Right lung (tissue), 10 donors: ENCODE measurements at places on chromosomes 1 and 21. TPM values are rescaled to one million over a fixed set of nuclear protein-coding genes. Genes with fewer than 3 reads are reported as not detected.

DNA sequence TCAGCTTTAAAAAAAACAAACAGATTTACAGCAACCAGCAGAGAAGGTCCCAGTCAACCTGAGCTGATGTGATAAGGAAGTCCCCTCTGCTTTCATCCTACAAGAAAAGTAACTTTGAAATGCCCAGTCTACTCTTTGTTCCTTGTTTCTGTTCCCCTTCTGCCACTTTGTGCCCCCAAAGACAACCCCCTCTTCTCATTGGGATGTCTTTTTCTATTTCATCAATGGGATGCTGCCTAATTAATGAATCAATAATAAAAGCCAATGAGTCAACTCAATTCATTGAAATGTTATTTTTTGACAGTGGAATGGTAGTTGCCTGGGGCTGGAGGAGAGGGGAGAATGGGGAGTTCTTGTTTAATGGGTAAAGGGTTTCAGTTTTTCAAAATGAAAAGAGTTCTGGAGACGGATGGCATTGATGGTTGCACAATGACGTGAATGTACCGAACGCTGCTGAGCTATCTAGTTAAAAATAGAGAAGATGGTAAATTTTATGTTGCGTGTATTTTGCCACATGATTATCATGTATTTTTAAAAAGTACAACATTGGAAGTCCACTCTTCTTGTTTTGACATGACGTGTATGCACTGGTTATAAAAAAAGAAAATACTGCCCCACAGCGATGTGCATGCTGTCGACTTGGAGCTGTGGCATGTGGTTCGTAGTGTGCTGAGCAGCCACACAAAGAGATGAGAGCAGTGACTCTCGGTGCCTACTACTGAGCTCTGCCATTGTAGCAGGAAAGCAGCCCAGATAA is 22.4 kb upstream of the PADI2 start:
- no peak for DNase-seq

GRCh38 chr1:248402748-248403147 is at the start of gene OR2T1:
Gene OR2T1 (plus strand): TSS chr1:248403048. CDS start chr1:248406148, 3,100 bp downstream.
- no peak for DNase-seq

GRCh38 chr1:74637296-74637695 is 36.3 kb downstream of the ERICH3 start:
- no peak for DNase-seq

- DNase-seq, result no peak
Observed at GRCh38 chr1:31306278-31306677, 9.4 kb downstream of the ZCCHC17 start.

DNA sequence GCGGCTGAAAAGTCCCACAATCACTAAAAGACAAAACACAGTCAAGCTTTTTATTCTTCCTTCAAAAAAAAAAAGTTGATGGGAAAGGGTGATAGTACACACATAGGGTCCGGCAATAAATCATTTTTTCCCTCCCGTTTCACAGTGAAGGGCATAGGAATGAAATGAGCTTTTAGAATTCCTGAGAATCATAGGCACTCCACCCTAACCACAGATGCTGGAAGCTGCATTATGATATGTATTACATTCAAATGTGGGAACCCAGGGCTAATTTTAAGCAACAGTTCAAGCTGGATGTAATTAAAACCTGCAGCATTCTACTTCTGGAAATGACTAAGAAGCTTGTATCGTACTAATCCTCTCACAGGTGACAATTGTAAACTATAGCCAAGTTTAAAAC is 75.7 kb upstream of the KCNJ15 start:
- DNase-seq, result no peak

DNA sequence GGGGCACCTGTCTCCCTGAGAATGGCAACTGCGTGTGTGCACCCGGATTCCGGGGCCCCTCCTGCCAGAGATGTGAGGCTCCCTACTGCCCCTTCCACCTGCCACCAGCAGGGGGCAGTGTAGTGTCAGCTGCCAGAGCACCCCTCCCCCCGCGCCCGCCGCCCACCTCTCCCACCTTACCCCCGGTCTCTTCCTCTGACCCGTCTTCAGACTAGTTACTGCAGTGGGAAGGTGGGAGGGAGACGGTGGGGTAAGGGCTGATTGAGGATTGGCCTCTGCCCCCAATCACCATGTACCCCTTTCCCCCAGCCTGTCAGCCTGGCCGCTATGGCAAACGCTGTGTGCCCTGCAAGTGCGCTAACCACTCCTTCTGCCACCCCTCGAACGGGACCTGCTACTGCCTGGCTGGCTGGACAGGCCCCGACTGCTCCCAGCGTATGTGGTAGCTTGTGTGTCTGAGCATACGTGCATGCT is 10.1 kb upstream of the LRRC71 start:
- no peak for DNase-seq

GRCh38 chr1:242506724-242507123 is 17.8 kb downstream of the PLD5 start:
- DNase-seq, result no peak

DNA sequence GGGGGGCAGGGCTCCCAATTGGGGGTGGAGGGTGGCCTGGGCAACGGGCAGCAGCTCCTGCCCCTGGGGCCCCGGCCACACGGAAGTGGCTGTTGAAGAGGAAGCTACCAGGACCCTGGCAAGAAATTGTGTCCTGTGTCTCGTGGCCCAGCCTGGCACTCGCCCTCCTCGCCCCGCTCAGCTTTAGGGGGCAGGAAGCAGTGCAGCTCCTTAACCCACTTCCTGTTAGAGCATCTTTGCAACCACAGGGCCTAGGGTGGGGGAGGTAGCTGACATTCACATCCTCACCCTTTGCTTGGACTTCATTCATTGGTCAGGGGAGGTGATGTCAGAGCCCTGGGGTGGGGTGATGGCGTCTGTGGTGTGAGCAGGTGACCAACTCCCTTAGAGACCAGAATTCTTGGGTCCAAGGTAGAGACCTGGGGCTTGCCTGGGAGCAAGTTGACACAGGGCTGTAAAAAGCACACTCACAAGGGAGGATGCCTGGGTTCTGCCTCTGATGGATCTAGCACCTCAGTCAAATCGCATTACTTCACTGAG is at the start of gene ARHGAP30:
TSS of gene ARHGAP30 (minus strand) at position 161 of the 540 bp plus-strand sequence. CDS start 267 bp downstream, outside the sequence.
- no peak for DNase-seq

DNA sequence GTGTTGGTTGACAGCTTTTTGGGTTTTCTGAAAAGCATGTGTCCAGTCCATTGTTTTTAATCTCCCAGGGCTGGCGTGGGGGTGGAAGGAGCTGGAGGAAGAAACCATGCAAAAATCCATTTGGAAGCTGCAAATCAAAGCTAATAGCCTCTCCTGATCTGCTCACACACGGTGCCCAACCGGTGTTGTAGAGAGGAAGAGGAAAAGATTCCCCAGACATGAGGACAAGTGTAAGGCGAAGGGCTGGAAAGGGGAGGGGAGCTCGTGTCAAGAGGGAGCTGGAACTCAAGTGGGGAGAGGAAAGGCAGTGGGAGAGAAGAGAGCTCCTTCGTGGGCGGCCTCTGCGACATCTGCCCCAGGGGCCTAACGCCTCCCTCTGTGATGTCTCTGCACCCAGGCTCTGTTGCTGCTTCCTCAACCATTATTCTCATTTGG is 112.3 kb upstream of the IRF2BP2 start:
- no peak for DNase-seq

GRCh38 chr1:8796812-8797211 is 20.6 kb downstream of the RERE start:
- DNase-seq, result no peak

- DNase-seq, result no peak
Observed at GRCh38 chr1:231828182-231828920, 201.8 kb downstream of the DISC1 start.

DNA sequence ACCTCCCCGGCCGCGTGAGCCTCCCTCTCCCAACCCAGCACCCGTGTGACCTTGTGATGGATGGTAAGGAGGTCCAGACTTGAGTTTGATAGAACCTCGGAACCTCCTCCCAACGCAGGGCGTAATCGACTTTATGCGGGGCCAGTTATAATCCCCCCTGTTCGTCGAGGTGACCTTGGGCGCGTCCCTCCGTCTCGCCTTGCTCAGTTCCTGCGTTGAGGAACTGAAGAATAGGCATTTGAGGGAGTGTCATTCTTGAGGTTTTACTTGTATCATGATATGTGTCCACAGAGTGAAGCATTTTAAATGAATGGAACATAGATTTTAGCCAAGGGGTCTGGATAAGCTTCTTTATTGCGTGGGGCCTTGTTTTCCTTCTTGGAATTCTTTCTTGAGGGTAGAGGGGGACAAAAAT is 433 bp downstream of the TIMM17A start:
- DNase-seq, result no peak

GRCh38 chr1:42913426-42914091 is 45.1 kb downstream of the SLC2A1 start:
- DNase-seq, result no peak

DNA sequence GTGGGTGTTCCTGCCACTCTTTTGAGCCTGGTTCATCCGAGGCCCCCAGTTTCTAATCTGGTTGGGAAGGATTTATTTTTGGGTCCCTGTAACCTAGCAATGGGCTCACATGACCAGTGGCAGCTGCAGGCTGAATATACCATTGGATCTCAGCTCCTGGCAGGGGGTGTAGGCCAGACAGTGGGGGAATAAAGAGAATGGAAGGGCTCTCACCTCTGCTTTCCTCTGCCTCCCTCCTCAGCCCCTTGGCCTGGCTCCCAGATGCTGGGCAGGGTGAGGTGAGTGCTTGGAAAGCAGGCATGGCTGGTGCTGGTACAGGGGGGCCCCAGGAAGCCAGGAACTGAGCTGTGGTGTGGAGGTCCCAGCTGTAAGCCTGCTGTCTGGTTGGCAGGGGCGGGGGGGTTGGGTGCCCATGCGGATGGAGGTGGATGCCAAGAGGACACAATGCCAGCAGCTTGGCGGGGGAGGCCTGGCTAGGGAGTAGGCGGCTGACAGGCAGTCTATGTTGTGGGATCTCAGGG is 3.6 kb upstream of the GPR61 start:
- no peak for DNase-seq

DNA sequence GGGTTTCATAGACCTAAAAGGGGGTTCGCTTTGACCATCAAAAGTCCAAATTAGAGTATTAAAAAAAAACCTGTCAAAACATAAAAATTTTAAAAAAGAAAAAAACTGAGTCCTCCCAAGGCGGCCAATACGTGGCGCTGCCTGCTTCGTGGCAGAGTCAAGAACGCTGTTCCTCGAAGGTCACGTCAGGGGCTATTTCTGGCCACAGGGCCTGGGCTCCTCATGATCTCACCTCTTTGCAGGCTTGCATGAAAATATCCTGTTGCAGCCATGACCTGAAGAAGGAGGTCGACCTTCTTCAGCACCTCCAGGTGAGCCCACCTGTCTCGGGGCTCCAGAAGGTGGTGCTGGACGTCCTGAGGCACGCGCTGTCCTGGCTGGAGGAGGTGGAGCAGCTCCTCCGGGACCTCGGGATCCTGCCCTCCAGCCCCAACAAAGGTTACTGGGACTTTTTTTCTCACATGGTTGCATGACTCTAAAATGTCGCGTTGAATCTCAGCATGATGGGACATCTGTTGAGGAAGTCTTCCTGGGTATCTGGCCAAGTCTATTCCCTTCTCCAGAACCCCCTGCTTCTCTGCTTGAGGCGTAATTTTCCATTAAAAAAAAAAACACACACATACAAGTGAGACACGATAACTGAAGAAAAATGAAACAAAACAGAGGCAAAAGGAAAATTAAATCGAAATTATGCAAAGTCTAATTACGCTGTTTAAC is 80.4 kb upstream of the EFHD2 start:
- no peak for DNase-seq

- DNase-seq, result no peak
Observed at GRCh38 chr1:227945891-227946623, 1.7 kb downstream of the WNT9A start.

- DNase-seq, result no peak
Observed at GRCh38 chr1:182680901-182681567, 3.4 kb downstream of the RGS8 start.

DNA sequence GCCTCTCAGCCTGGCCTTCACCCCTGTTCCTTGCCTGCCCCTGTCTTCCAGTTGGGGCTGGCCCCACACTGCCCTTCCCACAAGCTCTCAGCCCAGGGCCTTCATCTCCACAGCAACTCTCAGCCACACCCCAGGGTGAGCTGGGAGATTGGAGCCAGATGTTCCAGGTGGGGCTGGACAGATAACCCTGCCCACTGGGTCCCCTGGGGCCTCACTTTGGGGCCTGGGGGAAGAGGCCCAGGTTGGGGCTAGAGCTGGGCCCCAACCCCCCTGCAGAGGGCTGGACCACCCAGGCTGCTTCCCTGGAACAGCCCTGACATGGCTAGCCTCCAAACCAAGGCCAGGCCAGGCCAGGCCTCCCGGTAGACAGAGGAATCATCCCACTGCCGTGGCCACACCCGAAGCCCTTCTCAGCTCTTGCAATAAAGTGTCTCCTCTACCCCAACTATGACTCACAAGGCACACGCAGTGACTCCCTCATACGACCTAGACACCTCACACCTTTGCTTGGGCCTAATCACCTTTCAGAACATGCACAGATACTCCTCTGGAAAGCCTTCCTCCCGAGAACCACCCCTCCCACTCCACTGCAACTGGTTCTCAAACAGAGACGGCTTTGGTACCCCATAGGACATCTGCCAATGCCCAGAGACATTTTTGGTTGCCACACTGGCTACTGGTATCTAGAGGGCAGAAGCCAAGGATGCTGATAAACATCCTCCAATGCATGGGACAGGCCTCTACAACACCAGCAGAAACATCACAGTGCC is 22.2 kb downstream of the SLC2A1 start:
- DNase-seq, result no peak

DNA sequence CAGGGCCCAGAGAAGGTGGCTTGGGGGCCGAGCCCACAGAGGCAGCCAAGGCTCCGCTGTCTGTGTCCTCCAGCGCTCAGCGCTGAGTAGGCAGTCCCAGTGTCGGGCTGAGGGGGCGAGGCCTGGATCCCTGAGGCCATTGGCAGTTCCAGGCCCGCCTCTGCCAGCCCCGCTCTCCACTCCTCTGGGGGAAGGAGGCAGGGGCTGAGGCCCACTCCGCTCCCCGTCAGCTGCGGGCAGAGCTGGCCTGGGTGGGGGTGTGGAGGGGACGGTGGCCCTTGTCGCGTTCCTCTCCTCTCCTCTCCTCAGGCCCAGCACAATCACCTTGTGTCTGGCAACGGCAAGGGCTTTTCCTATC is 132.8 kb downstream of the CASZ1 start:
- peak; percentile 78 for DNase-seq

- peak; percentile 57 for DNase-seq
Observed at GRCh38 chr1:63645317-63645716, 52.1 kb downstream of the PGM1 start.

GRCh38 chr1:179380299-179380698 is 14.5 kb downstream of the AXDND1 start:
- no peak for DNase-seq

- DNase-seq, result no peak
Observed at GRCh38 chr21:25494804-25495203, 112.5 kb downstream of the MRPL39 start.

GRCh38 chr1:160961419-160961818 is 6.8 kb upstream of the ITLN2 start:
- DNase-seq, result no peak

Gene AKR7A3
- polyA plus RNA-seq, result 0.86 TPM

Gene PLEKHG5
- polyA plus RNA-seq, result 32.1 TPM

Gene KRTAP19-3
- polyA plus RNA-seq, result not detected

Gene C1orf115
- polyA plus RNA-seq, result 19.4 TPM

Gene SYTL1
- polyA plus RNA-seq, result 9.5 TPM

Gene MCOLN3
- polyA plus RNA-seq, result 1.4 TPM

Gene ARMH1
- polyA plus RNA-seq, result 7.6 TPM

Gene TFF2
- polyA plus RNA-seq, result not detected

Gene HSF2BP
- 1.2 TPM for polyA plus RNA-seq
